Sciatic nerve (tissue), 2 donors: ENCODE measurements at places on chromosomes 2 and 18. TPM values are rescaled to one million over a fixed set of nuclear protein-coding genes. Genes with fewer than 3 reads are reported as not detected.

DNA sequence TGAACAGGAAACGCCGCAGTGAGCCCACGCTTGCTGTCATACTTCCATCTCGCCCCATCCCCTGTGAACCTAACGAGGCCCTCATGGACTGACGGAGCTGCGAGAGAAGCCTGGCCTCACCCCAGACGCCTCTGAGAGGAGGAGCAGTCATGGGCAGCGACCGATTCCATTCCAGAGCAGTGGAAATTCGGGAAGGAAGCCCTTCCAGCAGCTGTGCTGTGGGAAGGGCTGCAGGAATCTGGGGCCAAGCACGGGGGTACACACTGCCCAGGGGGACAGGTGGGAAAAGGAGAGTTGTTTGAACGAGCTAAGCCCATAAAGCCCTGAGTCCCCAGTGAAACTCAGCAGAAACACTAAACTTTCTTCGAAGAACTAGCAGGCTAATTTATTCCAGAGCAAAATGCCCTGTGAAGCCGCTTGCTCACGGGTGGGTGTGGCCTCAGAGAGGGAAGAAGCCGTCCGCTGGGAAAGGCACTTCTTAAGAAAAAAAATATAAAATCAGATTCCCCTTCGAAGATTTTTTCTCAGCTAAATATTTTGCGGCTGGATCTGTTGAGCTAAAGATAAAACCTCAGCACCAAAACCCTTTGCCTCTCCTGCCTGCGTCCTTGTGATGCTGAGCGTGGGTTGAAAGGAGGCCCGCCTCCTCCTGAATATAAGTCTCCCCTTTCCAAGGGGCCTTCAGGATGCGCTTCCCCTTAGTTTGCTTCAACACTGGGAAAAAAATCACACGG lies 38.2 kb downstream of the ANKMY1 start:
- DNase-seq = peak; percentile 55

DNA sequence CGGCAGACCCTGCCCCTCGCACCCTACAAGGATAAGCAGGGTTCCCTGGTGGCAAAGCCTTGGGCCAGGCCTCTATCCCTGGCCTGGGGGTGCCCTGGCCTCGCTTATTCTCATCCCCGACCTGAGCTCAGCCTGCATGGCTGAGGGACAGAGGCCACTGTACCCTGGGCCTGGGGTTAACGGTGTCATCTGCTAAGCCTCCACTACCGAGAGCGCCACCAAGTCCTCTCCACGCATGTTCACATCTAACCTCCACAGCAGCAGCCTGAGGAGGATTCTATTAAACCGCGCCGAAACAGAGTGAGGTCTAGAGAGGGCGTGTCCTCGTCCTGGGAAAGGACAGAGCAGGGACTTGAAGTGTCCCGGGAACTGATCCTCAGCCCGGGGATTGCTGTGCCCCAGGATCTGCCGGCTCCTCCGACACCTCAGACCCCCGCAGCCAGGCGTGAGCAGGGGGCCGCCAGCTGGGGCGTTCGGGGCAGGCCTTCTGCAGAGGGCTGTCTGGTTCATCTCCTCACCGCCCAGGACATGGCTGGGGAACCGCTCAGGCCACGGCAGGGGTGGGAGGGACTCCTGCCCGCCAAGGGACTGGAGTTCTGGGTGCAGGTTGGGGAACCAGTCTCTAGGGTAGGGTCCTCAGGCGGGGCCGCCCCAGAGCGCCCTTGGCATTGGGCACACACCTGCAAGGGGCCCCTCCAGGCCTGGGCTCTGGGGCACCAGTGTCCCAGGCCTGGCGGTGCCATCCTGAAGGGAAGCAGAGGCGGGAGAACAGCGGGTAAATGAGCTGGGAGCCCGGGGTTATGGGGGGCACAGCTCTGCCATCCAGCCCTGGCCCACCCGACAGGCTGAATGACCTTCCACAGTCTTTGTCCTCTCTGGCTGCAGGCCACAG lies 68.0 kb upstream of the SMAD7 start:
- peak; percentile 32 for DNase-seq

GRCh38 chr2:144063602-144064001 lies 456.3 kb downstream of the ZEB2 start:
- DNase-seq = no peak

- DNase-seq = no peak
These were observed 19.1 kb downstream of the TRAF3IP1 start for GRCh38 chr2:238339395-238339780.

DNA sequence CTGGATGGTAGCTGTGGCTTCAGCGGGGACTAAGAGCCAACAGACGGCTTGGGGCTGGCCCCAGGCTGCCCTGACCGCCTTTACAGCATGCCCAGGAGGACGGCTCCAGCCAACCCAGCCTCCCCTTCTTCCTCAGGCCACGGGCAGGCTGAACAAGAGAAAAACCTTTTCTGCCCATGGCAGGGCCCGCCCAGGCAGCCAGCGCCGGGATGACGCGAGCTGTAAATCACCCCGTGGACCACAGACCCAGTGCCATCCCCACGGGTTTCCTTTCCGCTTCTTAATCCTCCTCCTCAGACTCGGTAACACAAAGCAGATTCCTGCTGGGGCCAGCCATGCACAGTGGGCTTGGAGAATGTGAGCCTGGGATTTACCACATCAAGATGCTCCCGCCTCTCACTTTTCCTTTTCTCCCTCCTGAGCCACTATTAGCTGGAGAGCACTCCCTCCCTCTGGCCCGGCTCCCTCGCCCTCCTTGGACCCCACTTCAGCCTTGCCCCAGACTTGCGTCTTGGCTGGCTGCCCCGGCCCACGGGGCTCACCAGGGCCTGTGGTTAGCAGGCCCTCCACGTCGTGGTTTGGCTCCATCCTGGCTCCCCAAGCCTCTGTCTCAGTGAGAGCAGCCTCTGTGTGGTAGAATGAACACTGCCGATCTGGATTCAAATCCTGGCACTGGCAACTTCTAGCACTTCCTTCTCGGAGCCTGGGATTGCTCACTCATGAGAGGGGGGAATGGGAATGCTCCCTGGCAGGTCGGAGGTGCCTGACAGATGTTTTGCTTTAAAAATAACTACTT lies 31.4 kb downstream of the ATOH8 start:
- peak; percentile 77 for DNase-seq

DNA sequence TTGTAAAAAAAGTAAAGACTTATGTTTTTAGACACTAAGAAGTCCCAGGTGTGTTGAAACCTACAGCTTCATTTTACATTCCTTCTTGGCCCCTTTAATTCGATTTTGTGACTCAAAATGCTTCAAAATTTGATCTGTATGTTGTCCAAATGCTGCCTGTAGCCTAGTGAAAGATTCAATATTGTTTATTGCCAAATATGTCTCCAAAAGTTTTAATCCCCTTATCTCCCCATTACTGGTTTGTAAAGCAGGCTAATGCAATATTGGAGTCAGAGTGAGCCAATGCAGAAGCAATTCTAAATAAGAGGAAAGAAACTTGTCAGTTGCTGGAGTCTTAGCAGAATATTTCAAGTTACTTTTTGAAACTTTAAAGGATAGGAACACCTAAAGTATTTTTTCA lies 287.0 kb upstream of the ZC3H15 start:
- no peak for DNase-seq

DNA sequence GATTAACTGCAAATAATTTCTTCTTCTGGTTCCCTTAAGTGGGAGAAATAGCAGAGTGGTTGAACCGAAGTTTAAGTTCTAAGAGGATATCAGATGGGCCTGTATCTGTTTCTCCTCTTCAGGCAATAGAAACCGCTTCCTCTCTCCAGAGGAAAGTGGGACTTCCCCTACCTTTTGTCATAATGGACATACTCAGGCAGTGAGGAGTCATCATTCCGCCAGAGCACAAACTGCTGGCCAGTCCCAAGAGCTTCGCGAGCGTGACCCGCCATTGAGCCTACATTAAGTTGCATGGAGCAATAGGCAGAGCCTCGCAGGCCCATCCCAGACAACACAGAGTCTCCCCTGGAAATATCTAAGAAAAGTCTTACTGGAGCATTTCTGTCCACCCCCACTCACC lies 158.9 kb downstream of the LDLRAD4 start:
- no peak for DNase-seq

- DNase-seq = no peak
These were observed 33.6 kb downstream of the AQP12A start for GRCh38 chr2:240725266-240725665.

DNA sequence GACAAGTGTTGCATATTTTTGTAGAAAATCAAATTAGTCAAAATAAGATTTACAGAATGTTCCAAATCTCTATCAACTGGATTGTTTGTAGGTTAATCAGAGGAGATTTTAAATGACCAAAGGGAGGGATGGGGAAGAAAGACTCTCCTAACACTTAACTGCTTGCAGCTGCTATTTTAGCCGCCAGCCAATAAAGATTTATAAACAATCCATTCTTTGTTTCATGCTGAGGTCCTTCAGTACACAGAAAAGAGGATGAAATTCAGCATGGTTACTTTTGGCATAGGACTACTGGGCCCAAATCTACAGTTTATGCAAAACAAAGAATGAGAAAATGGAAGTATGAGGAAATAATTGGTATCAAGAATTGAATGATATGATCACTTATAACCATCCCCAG lies 86.4 kb upstream of the FN1 start:
- no peak for DNase-seq

DNA sequence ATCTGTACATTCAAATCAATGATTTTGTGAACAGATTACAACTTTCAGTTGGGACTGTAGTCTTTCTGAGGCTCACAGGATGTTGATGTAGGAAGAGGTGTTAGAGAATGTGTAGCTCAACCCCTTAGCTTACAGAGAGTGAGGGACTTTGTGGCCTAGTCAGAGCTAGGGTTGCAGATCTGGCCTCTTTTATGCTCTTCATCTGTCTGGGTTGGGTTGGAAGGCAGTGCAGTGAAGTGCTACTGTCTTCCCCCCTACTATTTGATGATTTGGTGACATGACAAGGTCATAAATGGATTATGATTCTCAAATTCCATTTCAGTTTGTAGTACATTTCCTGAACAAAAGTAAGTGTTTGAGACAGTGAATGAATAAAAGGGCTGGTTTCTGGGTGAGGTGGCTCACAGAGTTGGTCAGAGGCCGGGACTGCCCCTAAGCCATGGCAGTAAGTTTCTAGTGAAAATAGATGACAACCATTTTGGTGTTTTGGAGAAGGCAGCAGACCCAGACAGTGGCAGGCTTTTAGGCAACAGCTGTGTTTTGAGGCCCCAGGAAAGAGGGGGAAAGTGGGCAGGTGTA lies 21.6 kb downstream of the MAP4K4 start:
- no peak for DNase-seq

- no peak for DNase-seq
These were observed 277.1 kb upstream of the CCDC68 start for GRCh38 chr18:55236150-55236931.

DNA sequence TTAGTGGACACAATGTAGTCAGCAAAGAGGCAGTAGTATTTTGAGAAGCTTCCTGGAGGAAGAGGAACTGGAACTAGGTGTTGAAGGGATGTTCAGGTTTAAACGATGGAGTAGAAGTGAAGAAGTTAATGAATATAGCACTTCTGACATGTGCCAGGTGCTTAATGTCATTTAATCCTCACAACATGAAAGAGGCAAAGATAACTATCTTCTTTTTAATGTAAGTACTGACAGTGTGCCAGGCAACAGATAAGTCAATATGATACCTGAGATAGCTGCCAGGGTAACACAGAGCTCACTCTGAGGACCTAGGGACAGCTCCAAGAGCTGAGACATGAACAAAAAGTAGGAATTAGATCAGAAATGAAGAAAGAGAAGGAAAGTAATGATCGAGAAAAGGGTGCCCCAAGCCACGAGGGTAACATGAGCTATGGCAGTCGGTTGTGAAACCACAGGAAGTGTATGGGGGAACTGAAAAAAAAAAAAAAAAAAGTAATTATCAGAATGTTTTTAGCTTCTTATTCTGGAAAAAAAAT lies 140.7 kb downstream of the RNF144A start:
- DNase-seq = no peak

DNA sequence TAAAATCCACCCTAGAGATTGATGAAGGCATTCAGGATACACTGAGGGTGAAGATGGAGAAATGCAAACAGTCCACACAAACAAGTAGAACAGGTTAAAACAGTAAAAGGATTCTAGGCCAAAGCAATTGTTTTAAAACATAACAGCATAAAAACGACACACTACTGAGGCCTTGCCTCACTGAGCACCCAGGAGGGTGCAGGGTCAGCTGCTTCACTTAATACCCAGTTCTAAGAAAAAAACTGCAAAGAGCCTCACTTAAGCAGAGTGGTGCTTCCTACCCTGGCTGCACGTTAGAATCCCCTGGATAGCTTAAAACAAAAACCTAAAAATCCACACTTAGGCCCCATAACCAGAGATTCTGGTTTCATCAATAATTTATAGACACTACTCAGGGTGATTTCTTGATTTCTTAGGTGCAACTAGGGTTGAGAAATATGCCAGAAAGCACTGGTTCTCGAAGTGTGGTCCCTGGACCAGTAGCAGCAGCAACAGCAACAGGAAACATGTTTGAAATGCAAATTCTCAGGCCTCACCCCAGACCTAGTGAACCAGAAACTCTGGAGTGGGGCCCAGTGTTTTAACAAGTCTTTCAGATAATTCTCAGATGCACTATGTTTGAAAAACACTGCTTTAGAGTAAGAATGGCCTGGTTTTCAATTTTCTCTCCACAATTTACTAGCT lies 279.1 kb downstream of the ZEB2 start:
- no peak for DNase-seq

- no peak for DNase-seq
These were observed 70.6 kb upstream of the WDR75 start for GRCh38 chr2:189370719-189371118.

- peak; percentile 90 for DNase-seq
These were observed 160.3 kb downstream of the INO80D start for GRCh38 chr2:205925373-205926337.

DNA sequence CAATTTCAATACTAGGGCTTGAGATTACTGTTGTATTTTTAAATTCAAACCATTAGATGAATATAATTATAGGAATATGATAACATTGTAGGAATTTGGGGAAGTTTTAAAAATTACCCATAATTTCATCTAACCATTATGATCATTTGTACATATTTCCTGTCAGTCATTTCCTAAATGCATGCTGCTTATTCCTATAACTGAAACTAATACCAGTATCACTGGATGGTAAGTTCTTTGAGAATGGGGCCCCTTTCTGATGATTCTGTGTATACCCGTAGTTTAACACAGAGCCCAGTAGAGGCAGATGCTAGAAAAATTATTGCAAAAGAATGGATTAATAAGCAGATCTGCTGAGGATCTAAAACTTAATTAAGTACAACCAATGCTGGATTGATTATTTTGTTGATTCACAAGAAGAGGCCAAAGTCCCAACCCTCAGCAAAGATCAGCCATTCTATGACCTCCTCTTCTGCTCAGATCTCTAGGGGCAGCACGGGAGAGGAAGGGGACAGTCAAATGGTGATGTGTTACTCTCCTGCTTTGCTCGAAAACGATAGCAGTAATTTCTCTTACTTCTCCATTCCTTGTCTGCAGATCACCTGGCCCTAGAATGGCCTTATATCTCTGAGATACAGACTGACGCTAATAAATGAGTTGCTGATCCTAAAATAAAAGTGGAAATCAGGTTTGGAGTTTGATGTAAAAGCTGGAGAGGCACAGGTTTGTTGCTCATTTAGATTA lies 69.5 kb upstream of the PELI1 start:
- DNase-seq = no peak

The COL3A1 gene
- total RNA-seq = 191 TPM

The HOXD12 gene
- total RNA-seq = not detected

The KCNG3 gene
- 5.4 TPM for total RNA-seq

The GKN2 gene
- total RNA-seq = not detected

The ARHGAP28 gene
- total RNA-seq = 9.7 TPM

The MARCO gene
- 22.0 TPM for total RNA-seq

The COPS9 gene
- 124 TPM for total RNA-seq

The G6PC2 gene
- not detected for total RNA-seq

The FSIP2 gene
- total RNA-seq = 1.3 TPM

The TWIST2 gene
- total RNA-seq = 13.6 TPM

The UGT1A8 gene
- total RNA-seq = not detected
